ENCODE measurements at places on chromosomes 2 and 18.

GRCh38 chr18:63808125-63808524, 32.9 kb downstream of the SERPINB7 start:
- no peak for DNase-seq

DNA sequence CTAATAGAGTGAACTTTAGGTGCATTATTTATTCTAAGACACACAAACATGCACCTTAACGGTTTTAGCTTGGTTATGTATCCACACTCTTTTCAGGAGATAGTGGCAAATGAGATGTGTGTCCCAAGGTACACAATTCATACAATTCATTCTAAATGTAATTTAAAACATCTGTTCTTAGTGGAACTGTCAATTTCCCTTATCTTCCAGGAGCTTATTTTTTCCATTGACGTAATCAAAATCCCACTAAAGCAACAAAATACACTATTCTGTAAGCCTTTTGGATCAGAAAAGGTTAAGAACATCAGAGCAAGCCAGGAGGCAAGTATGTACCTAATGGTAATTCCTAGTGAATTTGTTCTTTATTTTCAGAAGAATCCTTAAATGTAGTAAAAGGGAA, 19.8 kb downstream of the EIF2AK3 start:
- no peak for DNase-seq

- no peak for DNase-seq
Observed at GRCh38 chr2:45224993-45225380, 215.7 kb upstream of the SIX2 start.

DNA sequence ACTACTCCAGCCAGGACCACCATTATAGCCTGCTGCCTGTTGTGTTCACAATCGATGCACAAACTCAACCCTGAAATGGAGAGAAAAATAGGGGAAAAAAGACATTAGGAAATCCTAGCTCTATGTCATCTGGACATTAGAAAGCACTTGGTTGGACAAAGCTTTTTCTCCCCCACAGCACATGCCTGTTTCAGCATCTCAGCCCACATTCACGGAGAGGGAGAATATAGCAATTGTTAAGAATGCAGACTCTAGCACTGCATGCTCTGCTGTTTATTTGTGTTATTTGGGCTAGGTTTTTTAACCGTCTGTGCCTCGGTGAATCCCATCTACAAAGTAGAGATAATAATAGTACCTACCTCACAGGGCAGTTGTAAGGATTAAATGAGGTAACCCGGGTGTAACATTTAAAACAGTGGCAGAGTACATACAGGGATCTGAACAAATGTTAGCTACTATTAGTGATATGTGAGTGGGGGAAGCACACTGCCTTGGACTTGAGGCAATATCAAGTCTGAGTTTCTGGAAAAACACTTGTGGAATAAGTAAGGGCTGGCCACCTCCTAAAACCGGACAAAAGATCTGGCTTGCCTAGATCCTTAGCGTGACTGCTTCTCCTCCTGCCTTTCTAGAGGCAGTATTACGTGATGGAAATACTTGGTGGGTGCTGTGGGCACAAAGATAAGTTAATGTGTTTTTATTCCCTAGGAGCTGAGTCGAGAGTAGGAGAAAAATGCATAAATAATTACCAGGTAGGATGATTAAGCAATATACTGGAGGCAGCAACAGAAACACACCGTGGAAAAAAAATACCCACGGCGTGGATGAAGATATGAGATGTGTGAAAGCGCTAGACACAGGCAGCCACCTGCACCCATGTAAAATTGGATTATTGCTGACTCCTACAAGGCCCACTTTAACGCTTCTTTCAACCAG, 1.0 kb upstream of the PPP1CB start:
- no peak for DNase-seq

GRCh38 chr2:176818617-176819016, 394.0 kb upstream of the HNRNPA3 start:
- DNase-seq = no peak

DNA sequence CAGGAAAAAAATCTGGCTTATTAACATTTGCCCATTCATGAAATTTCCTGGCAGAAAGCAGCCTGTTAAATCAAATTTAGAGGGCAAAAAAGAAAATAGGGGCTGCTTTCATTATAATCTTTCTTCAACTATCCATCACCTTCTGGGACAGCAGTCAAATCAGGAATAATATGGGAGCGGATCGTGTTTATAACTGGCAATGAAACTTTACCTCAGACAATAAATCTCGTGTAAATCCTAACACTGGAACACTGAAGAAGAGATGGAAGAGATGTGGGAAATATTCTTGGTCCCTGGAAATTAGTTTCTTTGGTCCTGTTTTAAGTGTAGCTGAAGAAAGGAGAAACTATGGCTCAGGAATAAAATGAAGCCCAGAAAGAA, 77.5 kb upstream of the SERTAD2 start:
- no peak for DNase-seq

DNA sequence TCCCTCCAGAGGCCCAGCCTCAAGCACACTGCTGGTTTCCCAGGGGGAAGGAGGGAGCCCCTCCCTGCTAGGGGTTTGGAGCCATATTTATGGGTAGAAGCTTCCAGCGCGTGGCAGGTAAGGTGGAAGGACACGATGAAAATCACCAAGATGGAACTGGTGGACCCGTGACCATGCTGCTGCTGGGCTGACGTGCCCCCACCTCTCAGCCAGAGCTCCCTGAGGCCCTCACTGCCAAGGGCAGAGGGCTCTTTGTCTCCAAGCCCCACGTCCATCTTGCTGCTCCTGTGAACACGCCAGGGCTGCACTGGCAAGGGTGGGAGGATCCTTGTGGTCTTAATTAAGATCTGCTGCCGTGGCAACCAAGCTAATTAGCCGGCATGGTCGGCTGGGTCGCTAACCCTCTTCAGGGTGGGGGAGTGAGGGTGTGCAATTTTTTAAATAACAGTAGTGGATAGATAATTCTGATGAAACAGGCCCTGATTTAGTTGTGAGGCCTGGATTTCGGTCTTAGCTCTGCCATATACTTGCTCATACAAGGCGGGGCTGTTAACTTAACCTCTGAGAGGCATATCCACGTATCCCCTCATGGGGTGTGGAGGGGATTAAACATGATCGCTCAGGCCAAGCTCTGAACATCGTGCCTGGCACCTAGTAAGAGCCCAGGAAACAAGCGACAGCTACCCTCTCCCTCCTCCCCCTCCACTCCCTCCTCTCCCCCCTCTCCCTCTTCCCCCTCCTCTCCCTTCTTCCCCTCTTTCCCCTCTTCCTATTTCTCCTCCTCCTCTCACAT, 232.8 kb downstream of the CELF4 start:
- no peak for DNase-seq

DNA sequence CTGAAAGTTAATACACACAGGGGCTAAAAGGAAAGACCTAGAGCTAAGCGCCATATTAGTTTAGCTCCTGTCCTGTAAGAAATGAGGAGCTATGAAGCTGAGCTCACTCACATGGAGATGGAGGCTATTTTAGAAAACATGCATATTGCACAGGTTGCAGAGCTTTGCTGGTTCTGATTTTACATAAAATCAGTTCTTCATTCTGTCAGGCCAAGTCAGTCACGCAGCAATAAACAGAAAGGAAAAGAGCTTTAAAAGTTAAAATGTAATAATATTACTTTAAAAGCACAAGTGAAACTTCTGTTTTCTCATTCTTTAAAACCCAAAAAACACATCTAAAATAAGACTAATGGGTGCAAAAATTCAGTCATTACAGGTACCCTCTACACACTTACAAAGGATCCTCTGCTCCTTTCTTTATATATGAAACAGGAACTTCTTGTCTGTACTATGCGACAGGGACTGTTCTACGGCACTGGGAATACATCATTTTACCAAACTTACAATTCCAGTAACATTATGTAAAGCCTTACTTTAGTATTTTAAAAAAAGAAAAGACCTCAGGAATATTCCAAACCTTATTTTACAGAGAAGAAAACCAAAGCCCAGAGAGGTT, 113.8 kb downstream of the THADA start:
- no peak for DNase-seq

- no peak for DNase-seq
Observed at GRCh38 chr2:168120310-168120709, 127.1 kb downstream of the STK39 start.

- DNase-seq = no peak
Observed at GRCh38 chr2:208046686-208047085, 21.4 kb upstream of the PLEKHM3 start.

- DNase-seq = no peak
Observed at GRCh38 chr18:28974504-28974903, 797.6 kb upstream of the CDH2 start.

DNA sequence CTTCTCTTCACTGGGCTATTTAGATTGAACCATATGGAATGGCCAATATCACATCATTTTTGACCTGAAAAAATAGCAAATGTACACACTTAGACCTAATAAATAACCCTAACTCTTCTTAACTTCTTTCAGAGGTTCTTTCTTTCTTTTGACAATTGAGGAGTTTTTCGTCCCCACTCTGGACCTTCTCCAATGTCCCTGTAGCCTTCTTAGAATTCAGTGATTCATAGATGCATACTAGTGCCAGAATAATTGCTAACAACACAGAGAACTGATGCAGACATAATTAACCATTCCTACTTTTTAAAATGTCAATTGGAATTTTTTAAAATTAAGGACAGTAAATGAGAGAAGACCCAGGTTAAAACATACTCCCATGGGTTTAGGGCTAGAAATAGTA, 20.0 kb downstream of the DAPL1 start:
- DNase-seq = no peak

GRCh38 chr2:145289946-145290345, 770.0 kb upstream of the ZEB2 start:
- no peak for DNase-seq

DNA sequence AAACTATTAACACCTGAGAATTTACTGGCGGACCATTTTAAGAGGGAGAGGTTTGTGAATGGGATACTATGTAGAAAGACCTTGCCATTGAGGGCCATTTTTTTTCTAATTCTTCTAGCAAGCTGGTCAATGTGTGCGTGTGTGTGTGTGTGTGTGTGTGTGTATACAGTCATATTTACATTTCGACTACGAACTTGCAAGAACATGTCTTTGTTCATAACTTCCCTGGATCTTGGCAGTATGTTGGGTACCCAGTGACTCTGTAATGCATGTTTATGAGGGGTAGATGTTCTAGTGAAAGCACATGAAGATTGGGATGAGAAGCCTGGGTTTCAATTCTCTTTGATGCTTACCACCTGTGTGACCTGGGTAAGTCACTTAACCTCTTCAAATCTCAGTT, 133.6 kb downstream of the UBE2E3 start:
- no peak for DNase-seq

GRCh38 chr18:55302167-55302833, 285.7 kb downstream of the TCF4 start:
- no peak for DNase-seq

- DNase-seq = no peak
Observed at GRCh38 chr18:8262221-8262620, 347.0 kb upstream of the RAB12 start.

GRCh38 chr2:207073801-207074678, 91.7 kb downstream of the KLF7 start:
- DNase-seq = no peak

- no peak for DNase-seq
Observed at GRCh38 chr2:217631115-217631514, 371.7 kb downstream of the TNS1 start.

DNA sequence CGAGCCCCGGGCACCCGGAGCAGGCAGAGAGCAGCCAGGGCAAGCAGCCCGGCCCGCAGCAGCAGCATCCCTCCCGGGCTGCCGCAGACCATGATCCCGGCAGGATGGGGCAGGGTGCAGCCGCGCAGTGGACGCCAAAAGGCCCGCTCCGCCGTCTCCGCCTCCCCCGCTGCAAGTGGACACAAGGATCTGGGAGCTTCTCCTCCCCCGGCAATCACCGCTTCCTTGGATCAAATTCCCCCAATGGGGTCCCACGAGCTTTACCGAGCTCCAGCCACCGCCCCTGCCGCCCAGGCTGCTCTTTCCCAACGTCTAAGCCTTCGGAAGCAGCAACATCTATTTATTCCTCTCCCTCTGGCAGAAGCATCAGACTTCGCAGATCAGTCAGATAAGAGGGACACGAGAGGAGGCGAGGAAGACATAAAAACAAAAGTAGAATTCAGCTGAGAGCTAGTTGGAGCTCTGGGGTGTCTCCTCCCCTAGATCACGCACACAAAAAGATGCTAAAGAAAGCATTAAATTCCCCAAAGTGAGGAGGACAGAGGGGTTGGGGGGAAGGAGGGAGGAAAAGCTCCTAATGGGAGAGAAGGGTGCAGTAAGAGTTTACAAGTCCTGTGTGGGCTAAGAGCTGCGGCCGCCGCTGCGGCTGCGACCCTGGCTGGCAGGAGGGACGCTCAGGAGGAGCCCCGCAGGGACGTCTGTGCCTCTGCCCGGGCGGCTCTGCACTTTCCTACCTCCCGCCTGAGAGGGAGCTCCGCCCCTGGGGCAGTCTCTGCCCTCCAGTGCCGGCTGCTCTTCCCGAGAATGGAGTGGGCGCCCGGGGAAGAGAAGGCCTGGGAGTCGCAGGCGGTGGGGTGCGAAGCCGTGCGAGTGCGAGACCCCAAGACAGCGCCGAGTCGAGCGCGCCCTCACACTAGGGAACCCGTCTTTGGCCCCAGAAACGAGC, at the start of gene FRZB:
FRZB (minus strand) TSS at position 177 of the 946 bp plus-strand sequence; CDS start at position 92, 85 bp downstream.
- DNase-seq = no peak

- no peak for DNase-seq
Observed at GRCh38 chr2:223884399-223884798, 47.0 kb upstream of the AP1S3 start.

DNA sequence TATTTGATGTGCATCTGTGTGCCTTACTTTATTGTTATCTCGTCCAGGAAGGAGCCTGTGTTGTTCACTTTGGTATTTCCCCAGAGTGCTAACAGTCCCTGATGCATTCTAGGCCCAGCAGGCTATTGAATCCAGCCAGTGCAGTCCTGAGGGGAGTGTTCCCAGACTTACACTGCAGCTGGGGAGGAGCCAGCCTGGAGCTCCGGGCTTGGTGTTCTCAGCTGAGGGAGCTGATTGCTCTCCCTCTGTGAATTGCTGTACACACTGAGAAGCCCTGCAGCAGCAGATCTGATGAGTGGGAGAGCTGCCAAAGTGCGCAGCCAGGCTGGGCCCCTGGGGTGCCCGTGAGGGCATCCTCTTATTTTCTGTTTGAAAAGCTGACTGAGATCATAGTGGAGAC, 159.2 kb downstream of the GALNT3 start:
- DNase-seq = no peak

DNA sequence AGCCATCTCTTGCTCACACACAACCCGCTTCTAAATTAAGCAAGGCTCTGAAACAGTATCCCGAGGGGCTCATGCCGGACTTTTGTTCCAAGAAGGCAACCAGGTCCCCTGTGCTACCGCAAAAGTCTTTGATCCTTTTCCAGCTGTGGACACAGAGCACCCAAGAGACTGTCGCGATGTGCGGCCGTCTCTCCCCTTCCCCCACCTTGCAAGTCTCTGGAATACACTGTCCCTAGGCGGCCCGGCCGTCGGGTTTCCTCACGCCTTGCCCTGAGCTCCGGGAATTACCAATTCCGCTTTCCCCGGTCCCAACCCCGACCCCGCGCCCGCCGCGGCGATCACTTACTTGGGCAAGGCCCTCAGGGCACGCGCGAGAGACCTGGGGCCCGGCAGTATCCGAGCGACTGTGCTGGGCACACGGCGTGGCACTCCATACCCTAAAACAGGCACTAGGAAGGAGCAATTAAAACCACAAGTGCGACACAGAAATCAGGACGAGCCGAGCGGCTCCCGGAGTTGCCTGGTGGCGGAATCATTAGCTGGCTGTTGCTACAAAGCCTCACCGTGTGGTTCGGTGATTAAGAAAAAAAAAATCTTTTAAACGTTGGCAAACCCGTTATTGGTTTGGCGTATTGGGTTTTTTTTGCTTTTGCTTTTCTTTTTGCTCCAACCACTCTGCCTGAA, 2.2 kb upstream of the DLX1 start:
- no peak for DNase-seq
